ENCODE measurements at places on chromosomes 12 and 14.

DNA sequence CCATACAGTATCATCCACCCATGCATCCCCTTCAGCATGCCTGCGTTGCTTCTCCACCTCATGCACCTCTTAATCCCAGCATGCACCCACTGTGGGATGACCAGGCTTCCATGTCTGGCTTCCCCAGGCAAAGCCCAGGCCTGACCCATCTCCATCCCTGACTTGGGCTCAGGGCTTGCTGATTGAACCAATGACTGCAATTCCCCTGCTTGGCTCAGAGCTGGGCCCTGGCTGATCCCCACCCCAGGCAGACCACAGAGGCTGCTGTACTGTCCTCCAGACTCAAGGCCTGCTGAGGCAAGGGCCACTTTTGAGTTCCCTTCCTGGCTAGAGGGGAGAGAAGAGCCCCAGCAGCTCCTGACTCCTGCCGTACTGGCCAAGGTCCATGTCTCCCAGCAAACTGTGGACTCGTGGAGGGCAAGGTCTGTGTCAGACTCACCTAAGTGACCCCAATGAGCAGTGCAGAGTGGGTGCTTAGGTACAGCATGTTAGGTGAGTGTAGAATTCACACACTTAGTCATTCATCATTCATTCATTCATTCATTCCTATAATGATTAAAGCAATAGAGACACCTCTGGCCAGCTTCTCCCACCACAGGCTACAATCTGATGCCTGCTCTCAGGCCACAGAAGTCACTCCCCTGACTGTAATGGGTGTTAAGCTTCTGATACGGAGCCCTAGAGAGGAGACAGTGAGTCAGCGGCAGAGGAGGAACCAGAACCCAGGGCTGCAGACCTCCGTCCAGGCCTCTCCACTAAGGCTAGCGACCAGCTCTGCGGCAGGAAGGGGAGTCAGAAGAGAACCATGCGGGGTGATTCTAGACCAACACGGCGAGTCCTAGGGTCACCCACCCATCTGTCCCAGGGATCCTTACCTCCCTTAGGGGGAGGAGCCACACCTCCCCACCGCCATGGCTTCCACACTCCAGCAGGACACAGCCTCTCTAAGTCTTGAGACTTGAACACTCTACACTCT lies 2.9 kb downstream of the BEGAIN start:
- DNase-seq = no peak

DNA sequence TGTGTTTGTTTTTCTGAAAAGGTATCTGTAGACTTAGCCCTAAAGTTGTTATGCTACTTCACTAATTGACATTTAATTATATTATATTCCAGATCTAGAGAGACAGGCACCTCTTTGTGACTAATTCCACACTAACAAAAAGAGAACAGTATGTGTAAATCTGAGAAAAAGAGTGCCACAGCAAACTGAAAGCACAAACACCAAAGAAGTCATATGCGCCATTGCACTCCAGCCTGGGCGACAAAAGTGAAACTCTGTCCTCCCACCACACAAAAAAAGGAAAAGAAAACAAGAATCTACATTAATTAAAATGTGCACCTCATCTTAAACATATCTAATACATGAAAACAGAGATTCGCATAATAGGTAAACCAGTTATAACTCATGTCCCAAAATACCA lies 4.4 kb upstream of the CSRNP2 start:
- DNase-seq = no peak

DNA sequence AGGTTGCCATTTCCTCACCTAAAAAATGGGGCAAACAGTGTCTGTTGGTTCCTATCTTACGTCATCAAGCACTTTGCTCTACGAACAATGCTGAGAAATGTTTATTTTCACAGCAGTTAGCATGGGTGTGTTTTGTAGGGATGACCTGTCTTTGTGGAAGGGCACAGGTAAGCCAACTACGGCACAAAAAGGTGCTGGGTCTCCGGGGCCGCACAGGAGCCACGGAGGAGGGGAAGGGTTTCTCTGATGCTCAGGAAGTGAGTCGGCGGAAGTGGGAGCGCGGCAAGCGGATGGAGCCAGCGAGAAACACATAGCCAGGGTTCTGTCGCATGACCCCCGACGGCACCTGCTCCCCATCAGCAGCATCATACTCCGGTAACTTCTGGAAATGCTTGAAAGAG lies 65.6 kb upstream of the TCL1B start:
- no peak for DNase-seq

DNA sequence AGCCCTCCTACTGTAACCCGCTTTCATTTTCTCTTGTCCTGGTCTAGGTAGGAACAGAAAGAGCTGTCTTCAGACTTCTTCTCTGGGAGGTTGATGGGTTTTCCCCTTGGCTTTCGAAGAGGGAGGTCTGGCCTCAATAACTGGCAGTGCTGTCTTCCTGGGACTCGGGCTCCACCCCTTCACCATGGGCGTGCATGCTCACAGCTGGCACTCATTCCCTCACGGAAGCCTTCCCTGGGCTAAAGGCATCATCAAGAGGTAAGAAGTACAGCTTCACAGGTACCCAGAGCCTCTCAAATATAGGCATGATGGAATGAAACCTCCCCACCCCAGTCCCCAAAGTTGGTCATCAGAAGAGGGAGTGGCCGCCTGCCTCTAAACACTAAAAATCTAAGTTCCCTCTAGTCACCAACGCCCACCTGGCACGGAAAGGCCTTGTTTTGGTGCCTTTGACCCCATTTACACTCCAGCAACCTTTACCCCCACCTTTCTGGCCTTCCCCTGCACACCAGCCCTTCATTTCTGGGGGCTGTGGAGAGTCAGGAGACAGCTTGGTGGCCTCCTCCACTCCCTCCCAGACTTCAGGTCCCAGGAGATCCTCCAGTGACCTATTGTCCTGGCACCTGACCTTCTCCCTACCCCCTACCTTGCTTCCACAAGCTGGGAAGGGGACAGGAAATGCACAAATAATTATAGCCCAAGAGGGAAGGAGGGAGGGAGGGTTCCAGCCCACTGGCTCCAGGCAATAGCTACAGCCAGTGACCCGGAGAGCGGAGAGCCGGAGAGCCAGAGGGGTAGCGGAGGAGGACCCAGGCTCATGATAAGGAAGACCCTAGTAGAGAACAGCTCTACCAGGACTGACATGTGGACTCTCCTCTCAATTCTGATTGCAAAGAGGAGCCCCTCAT lies 2.8 kb downstream of the RAPGEF3 start:
- no peak for DNase-seq

- DNase-seq = no peak
Measured at GRCh38 chr14:99736603-99737371, 52.7 kb downstream of the CYP46A1 start.

DNA sequence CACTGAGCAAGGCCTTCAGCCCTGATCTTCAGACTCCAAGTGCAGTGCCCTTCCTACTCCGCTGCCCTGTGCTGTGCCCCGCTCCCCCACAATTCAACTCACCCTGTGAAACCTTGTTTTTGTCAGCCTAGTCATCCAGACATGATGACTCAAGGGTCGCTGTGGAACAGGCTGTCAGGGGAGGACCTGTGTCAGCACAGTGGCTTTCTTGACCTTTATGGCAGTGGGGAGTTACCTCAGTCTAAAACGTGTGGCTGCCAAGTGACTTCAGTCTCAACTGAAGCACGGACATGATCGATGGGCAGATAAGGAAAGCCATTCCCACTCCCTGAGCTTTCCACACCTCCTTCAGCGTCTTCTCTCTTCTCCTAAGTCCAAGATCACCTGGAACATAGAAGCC lies 16.3 kb upstream of the FLVCR2 start:
- no peak for DNase-seq
